Hematopoietic multipotent progenitor cell treated with erythropoietin and hydrocortisone succinate and interleukin-3 and kit ligand, for 8 days (in vitro differentiated cells): ENCODE measurements at places on chromosomes 1 and 21.

GRCh38 chr1:16716691-16717335, 23.5 kb upstream of the RNU1-4 start:
- no peak for DNase-seq

DNA sequence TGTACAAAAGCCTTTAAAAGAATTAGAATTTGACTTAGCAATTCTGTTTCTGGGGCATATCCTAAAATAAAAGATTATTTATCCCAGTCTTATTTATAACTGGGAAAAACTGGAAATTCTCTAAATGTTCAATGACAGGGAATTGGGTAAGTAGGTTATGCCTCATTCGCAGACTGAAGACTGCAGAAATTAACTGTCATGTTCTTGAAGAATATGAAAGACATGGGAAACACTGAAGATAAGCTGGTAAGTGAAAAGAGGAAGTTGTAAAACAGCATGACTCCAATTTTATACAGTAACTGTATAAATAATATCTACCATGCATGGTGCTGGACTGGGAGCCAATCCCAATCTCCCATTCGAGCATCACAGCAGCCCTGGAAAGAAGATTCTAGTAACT, 50.6 kb upstream of the SLC2A1 start:
- peak; percentile 57 for DNase-seq

DNA sequence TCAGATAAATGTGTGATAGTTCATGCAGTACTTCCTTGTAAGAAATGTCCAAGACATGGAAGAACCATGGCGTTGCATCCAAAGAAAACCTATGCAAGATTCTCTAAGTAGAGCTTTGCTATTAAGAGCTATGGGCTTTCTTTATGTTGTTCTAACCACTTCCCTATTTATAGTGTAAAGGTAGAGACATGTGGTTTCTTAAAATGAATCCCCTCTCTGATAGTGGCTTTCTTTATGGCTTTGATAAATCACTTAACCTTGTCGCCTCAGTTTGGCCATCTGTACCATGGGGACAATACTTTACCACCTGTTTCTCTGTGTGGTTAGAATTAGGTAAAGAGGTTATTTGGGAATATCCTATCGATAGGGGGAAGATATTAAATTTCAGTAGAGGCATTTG, 305.5 kb downstream of the NFIA start:
- DNase-seq: no peak

GRCh38 chr21:32329776-32330175, 31.1 kb downstream of the MRAP start:
- DNase-seq: no peak

DNA sequence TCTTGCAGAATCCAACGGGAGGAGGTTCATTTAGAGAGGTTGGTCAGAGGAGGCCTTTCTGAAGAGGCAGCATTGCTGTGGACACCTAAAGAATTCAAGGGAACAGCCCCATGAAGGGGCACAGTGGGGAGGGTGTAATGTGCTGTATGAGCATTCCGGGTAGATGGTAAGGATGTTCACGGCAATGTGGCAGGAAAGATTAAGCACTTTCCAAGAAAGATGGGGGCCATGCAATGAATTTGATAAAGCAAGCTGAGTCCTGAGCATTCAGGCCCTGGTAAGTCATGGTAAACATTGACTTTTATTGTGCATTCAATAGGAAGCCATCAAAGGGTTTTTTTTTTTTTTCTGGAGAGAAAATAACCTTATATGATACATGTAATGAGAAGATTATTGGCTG, 166.6 kb downstream of the GREM2 start:
- no peak for DNase-seq

DNA sequence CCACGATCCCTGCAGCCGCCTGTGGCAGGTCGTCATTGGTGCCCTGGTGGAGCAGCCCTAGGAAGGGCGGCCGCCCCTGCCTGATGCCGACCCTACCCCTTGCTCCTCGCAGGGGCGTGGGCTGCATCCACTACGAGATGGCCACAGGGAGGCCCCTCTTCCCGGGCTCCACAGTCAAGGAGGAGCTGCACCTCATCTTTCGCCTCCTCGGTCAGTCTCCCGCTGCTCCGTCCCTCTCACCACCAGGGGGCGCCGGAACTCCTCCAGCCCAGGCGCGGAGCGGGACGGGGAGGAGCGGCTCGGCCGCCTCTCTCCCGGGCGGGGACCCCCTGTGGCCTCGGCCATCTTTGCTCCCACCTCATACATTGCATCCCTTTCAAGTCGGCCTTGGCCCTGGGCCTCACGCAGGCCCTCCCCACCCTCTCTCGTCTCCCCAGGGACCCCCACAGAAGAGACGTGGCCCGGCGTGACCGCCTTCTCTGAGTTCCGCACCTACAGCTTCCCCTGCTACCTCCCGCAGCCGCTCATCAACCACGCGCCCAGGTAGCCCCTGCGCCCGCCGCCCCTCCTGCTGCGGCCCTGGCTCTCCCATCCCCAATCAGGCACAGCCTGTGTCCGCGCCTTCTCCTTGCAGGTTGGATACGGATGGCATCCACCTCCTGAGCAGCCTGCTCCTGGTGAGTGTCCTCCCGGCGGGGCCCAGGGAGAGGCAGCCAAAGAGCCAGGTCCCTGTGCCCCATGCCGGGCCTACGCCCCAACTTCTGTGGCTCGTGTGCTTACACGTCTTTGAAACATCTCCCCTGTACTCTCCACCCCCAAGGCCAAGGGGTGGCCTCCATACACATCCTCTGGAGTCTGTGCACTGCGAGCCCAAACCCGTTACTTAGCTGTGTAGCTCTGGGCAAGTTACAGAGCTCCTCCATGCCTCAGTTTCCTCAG, 24.7 kb downstream of the CDK18 start:
- DNase-seq: peak; percentile 61

- peak; percentile 55 for DNase-seq
Observed at GRCh38 chr1:197928849-197929336, 11.7 kb downstream of the LHX9 start.

GRCh38 chr1:112779665-112780526, 64.8 kb upstream of the PPM1J start:
- no peak for DNase-seq

- DNase-seq: peak; percentile 17
Observed at GRCh38 chr1:78044796-78045562, 787 bp upstream of the GIPC2 start.

- no peak for DNase-seq
Observed at GRCh38 chr1:1132956-1133750, 17.3 kb upstream of the C1orf159 start.

DNA sequence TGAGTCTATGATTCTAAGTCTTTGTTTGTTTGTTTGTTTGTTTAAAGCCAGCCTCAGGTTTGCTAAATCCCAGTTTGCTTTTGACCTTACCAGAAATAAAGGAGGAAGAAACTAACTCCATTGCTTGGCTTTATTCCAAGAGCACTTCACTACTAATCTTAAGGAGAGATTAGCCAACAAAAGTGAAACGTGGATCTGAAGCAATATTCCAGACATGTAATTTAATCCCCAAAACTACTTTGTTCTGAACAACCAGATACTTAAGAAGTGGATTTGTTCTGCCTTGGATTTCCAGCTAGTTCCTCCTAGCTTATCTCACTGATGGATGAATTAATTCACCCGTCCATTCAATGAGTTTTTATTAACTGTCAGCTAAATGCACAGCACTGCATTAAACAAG, 15.9 kb upstream of the CEP350 start:
- no peak for DNase-seq

- no peak for DNase-seq
Observed at GRCh38 chr1:227896710-227897655, 50.7 kb downstream of the WNT9A start.

DNA sequence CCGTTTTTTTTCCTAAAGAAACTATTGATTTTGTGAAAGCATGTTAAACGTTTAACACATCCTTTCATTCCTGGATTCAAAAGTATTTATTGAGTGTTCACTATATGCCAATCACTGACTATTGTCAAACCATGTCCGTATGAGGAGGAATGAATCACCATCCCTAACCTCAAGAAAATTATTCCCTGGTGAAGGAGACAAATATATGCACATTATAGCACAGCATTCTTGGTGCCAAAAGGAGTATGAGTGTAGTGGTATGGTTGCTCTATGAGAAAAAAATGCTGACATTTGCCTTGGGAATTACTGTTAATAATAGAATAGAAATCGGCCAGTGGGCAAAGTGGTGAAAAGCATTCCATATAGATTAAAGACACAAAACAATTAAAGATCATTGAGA, 1390.1 kb downstream of the MRPL39 start:
- DNase-seq: no peak

DNA sequence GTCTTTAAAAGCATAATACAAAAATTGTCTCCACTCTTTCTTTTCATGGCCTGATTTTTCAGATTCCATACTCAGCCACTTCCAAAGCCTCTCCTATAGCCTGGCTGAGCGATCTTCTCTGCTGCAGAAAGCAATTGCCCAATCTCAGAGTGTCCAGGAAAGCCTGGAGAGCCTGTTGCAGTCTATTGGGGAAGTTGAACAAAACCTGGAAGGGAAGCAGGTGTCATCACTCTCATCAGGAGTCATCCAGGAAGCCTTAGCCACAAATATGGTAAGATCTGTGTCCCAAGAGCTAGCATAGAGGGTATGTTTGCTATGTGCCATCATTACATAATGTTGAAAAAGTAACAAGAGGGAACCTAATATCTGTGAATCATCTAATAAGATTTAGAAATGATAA, 130.7 kb upstream of the BMP8A start:
- no peak for DNase-seq

DNA sequence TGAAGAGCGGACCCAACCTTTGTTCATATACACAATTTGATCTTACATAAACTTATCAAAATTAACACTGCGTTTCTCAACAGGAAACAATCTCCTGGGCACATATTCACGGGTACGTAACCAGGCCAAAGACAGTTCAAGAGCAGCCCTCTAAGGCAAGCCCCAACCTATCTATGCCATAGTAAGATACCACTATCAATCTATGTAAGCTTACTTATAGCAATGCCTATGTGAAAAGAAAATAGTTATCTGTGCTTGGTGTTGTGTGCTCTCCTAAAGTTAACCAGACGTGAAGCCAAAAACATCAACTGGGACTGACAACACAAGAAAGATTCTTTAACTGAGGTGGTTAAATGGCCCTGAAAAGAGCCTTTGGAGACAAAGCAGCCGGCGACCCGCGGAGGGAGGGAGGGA, 49.4 kb upstream of the BOLA1 start:
- DNase-seq: peak; percentile 66

DNA sequence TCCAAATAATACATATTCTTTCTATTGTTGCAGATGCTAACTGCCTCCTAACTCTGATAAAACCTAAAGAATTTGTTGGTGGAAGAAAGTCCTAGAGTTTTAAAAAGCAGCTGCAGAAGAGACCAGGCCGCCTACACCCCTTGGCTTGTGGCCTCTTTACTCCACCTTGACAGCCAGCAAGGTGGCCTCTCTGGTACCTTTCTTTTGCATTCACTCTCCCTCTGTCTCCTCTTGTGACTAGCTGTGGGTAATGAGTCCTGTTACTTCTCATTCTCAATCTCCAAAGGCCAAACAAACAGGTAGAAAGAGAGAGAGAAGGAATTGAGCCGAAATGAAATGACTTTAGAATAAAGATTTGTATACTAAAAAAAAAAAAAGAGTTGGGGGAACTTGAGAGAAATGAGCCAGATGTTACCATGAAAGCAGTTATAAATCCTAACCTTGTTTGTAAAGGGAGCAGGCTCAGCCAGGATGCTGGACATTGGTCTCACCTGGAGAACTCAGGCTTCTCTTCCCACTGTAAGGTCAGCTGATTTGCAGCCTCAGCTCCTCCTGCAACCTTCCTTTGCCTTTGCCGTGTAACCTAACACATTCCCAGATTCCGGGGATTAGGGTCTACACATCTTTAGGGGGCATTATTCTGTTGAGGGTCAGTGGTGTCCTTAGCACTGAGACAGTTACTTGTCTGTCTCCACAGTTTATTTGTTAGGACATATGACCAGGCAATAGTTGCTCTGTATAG, 164.1 kb upstream of the IRF2BP2 start:
- no peak for DNase-seq

DNA sequence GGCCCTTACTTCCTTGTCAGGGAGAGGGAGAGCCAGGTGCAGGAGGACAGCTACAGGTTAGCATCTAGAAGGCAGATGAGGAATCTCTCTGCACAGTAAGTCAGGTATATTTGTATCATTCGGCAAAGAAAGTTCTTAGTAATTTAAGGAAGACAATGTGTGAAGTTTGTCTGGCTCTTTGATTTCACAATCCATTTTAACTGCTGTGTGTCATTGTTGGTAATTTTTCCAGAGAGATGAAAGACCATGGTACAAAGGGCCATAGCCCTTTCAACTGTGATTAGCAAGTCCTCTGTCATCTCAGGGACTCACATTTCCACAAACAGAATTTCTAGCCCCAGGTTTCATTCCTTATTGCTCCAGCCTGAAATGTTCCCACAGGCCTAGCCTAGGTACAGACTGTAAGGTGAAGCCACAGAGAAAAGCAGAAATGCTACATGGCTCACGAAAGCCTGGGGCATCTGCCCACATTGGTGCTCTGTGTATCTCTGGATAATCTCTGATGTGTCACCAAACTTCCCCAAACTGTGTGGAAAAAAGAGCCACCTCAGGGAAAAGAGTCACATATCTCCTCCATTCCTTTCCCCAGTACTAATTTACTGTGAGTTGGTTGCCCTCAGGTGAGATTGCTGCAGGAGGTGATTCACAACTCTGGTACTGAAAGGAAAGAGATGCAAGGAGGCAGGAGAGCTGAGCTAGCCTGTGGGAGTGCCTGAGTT, 70.6 kb downstream of the SYT6 start:
- DNase-seq: no peak

- DNase-seq: no peak
Observed at GRCh38 chr1:156475568-156476500, 24.7 kb downstream of the MEF2D start.

DNA sequence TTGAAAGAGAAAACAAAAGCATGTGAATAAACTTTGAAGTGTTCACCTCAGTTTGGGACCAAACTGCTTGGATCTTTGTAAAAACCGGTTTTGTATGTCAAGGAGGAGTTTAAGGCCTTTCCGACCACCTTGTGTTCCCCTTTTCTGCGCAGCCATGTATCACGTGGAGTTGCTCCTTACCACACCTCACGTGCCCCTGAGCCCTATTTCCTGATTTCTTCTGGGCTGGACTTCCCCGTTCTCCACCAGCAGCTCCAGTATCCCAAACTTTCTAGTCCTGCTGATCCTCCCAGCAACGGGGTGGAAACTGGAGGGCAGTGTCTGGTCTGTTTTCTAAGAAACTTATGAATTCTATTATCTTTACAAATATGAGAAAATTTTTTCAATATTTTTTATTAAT, 1.6 kb upstream of the SH3D21 start:
- no peak for DNase-seq
